Mucosa of gallbladder (tissue), 1 donor: ENCODE measurements at places on chromosomes 2 and 18. TPM values are rescaled to one million over a fixed set of nuclear protein-coding genes. Genes with fewer than 3 reads are reported as not detected.

CABYR gene
- total RNA-seq: 3.0 TPM

DNA sequence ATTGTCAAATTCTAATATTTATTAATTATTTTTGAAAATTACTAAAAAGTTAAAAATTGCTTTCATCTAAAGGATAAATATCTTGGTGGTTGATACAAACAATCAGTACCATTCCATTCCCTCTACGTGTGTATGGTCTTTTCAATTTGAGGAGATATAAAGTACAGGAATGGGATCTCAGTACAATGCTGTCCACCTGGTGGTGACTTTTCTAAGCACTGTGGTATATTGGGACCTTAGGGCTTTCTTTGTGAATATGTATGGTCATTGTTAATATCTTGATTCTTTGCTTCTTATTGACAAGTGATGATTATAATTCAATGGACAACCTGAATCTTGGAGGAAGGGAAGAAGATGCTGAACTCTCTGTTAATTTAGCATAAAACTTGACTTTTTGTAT lies 83.1 kb downstream of the NBEAL1 start:
- DNase-seq: no peak

DNA sequence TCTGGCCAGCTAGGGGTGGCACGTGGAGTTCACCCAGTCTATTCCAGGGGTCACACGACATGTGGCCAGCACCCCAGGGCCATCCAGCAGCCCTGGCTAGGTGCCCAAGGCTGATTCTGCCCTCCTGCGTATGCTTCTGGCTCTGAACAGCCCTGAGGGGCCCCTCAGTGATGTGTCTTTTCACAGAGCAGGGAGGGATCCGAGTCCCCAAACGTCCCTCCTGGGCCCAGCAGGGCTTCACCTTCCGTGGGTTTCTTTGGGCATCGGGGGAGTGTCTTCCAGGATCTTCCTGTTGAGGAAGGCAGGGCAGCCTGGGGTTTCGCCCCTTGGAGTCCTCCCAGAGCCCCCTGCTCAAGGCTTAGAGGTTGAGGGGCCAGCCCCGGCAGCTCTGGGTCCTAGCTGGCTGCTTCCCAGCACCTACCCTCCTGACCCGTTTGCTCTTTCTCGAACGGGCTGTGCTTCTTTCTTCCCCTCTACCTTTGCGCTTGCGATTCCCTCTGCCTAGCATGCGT lies 165.9 kb downstream of the DYSF start:
- peak; percentile 9 for DNase-seq

PSMA8 gene
- not detected for total RNA-seq

EDAR gene
- 2.0 TPM for total RNA-seq

DNA sequence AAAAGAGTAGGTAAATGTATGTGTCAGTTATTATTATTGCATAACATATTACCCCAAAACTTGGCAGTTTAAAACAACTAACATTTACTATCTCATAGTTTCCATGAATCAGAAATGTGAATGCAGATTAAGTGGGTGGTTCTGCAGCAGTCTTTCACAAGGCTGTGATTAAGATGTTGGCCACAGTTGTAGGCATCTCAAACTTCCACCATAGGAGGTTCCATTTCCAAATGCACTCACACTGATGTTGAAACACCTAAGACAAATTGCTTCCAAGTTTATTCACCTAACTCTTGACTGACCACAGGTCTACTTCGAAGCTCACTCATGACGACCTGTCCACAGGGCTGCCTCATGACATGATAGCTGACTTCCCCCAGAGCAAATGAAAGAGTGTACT lies 360.8 kb downstream of the GRB14 start:
- no peak for DNase-seq

GRCh38 chr2:217593732-217594131 lies 409.1 kb downstream of the TNS1 start:
- no peak for DNase-seq

GRCh38 chr2:55418072-55418471 lies 1.6 kb downstream of the CCDC88A start:
- no peak for DNase-seq

- no peak for DNase-seq
These were observed 77.6 kb upstream of the ID2 start for GRCh38 chr2:8604262-8604661.

GRCh38 chr2:41141146-41141791 lies 689.4 kb upstream of the SLC8A1 start:
- no peak for DNase-seq

KIAA2012 gene
- total RNA-seq: not detected
